Right lung (tissue), 10 donors: ENCODE measurements at places on chromosomes 4 and X. TPM values are rescaled to one million over a fixed set of nuclear protein-coding genes. Genes with fewer than 3 reads are reported as not detected.

DNA sequence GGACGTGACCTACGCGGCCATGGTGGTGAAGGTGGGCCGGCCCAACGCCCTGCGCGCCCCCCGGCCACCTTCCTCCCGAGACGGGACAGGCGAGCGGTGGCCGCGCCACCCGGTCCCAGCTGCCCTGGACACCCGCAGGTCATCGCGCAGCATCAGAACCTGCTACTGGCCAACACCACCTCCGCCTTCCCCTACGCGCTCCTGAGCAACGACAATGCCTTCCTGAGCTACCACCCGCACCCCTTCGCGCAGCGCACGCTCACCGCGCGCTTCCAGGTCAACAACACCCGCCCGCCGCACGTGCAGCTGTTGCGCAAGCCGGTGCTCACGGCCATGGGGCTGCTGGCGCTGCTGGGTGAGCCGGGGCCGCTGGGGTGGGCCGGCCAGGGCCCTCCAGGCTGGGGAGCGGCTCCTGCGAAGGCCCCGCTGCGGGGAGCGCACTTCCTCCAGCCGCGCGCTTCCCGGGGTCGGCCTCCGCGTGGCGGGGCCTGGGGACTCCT, 9.0 kb upstream of the SLC26A1 start:
- DNase-seq = peak; percentile 38

GRCh38 chr4:138918169-138918869, 97.3 kb upstream of the NOCT start:
- DNase-seq = no peak

- no peak for DNase-seq
Observed at GRCh38 chr4:77308843-77309242, 151.8 kb downstream of the CCNG2 start.

DNA sequence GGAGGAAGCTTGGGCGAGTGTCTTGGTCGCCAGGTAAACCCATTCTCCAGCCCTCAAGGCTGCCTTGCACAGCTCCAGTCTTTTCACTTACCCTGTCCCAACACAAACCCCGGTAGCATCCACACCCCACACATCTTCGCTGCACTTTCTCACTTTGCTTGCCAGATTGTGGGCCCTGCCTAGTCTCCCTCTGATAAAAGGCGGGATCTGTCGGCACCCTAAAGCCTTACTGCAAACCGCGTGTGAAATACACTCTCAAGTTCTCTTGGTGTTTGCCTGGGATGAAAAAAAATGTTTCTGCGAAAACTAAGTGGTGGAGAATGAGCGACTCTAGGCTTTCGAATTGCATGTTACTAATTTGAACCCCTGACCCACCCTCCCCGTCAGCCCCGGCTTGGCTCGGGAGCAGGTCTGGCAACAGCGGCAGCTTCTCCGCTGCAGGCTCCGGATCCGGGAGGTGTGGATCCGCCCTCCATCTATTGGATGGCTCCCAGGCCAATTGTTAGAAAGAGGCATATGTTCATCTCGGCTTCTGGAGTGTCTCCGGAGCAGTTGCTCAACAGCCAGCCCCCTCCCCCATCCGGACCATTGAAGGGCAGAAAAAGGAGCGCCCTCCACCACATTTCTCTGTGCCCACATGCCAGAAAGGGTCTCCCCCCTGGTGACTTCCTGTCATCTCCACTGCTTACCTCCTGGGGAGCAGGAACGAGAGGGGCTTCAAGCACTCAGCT, 3.0 kb upstream of the CITED1 start:
- DNase-seq = peak; percentile 69

Gene RBMXL3
- not detected for polyA plus RNA-seq
